WTC11 (cell line): ENCODE measurements at places on chromosomes 6 and 20. TPM values are rescaled to one million over a fixed set of nuclear protein-coding genes. Genes with fewer than 3 reads are reported as not detected.

Gene ATXN1
- 7.5 to 8.8 TPM (median 8.1 TPM) in 3 replicates for total RNA-seq

Gene SNAP25
- 0.41 to 0.72 TPM (median 0.57 TPM) in 3 replicates for total RNA-seq

Gene CGA
- not detected in 3 replicates for total RNA-seq

Gene FGD2
- 0.31 to 0.78 TPM (median 0.44 TPM) in 3 replicates for total RNA-seq

Gene IBTK
- 20.4 to 24.1 TPM (median 21.0 TPM) in 3 replicates for total RNA-seq

Gene ABT1
- total RNA-seq, result 21.0 to 22.1 TPM (median 21.6 TPM) in 3 replicates

Gene AP5S1
- 2.8 to 4.1 TPM (median 3.1 TPM) in 3 replicates for total RNA-seq

Gene CST2
- not detected in 3 replicates for total RNA-seq

Gene SYTL3
- total RNA-seq, result 0.27 to 0.39 TPM (median 0.28 TPM) in 3 replicates

Gene PSORS1C2
- 0.55 to 0.85 TPM (median 0.78 TPM) in 3 replicates for total RNA-seq

GRCh38 chr20:53866794-53867740, 203.3 kb downstream of the BCAS1 start:
- DNase-seq, result no peak
- peak overlapping the region; percentile 41 for H3K4me3 ChIP-seq
- H3K27me3 ChIP-seq, result no peaks in the 10 kb centered on the region
- peaks cover 83% of the 10 kb centered on the region for H3K4me1 ChIP-seq

- no peak overlapping the region for H3K4me3 ChIP-seq
- H3K27ac ChIP-seq, result no peak overlapping the region
Observed at GRCh38 chr6:82419132-82419581, 55.5 kb downstream of the TPBG start.

- H3K36me3 ChIP-seq, result no peaks in the 10 kb centered on the region
- no peak for DNase-seq
- no peak overlapping the region for H3K4me3 ChIP-seq
- H3K27ac ChIP-seq, result no peak overlapping the region
- H3K27me3 ChIP-seq, result no peaks in the 10 kb centered on the region
- no peaks in the 10 kb centered on the region for H3K4me1 ChIP-seq
Observed at GRCh38 chr6:16776394-16777017, 15.2 kb upstream of the ATXN1 start.

DNA sequence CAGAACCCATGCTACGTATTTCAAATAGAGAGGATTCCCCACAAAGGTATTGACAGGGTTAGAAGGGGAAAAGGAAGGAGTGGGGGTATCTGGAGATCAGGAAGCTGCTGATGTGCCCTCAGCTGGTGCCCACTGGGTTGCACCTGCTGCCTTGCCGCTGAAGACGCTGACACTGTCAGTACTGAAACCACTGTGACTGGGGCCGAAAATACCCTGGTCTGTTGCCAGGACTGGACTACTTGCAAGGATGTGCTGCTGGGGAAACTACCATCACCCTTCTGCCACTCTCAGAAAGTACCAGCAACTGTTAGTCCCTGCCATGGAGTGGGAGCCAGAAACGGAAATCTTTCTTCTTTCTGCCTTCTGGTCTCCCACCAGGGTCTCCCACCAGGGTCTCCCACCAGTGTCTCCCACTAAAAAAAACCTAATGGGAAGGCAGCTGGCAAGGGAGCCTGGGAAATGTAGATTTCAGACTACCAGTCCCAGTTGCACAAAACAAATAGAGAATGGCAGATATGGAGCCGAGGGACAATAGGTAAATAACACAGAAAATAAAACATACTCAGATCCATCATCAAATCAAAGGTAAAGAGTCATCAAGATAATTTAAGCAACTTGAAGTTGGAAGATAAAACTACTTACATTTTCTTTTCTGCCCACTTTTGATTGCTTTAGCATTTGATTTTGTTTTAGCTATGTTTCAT, 204.8 kb downstream of the TPBG start:
- no peaks in the 10 kb centered on the region for H3K27me3 ChIP-seq
- no peak for DNase-seq
- no peaks in the 10 kb centered on the region for H3K36me3 ChIP-seq

DNA sequence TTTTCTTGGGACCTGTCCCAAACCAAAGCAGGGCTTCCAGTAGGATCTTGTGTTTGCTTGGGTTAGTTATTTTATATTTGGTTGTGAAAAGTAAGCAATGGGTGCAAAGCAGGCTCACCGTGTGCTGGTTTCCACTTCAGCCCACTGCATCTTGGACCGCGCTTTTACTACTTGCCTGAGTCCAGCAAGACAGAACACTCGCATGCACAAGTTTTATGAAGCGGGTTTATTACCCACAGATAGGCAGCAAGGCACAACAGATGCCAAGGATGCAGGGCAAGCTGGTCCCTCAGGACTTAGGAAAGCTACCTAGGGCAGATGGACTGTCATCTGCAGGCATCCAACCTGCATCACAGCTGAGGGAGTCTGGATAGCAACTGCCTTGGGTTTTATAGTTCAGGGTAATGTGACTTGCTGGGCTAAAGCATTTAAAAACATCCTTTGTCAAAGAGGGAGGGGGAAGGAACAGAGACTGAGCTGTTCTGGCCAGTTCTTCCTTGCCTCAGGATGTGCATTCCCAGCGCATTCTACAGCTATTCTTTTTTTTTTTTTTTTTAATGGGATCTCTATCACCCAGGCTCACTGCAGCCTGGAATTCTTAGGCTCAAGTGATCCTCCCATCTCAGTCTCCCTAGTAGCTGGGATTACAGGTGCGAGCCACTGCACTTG, 18.5 kb downstream of the CITED2 start:
- no peaks in the 10 kb centered on the region for H3K4me1 ChIP-seq
- H3K4me3 ChIP-seq, result no peak overlapping the region
- DNase-seq, result no peak
- H3K27me3 ChIP-seq, result no peaks in the 10 kb centered on the region
- no peak overlapping the region for H3K27ac ChIP-seq

DNA sequence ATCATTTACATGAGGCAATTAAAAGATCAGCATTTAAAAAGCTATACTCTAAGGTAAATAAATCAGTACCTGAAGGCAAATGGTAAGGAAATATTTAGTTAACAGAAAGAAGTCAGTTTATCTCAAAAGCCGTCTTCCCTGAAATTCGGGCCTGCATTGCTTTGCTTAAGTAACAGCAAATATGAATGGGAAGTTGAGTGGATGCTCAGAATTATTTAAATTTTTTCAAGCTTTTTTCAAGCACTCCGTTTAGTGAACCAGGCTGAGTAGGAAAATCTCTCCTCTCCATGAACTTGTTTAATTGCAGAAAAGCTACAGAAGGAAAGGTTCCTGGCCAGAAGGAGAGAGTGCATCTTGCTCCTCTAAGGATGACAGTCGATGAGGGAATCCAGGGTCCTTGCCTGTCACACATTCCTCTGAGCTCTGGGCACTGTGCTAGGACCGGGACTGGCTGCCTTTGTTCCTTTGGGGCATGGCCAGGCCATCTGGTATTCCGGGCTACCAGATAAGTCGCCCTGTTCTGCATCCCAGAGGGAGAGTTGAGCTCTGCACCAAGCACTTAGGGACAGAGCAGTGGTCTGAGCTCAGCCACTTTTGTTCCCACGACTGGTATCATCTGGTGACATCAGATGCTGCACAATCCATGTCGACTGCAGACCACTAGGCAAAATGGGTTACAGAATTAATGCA, 77.6 kb downstream of the RIN2 start:
- H3K27ac ChIP-seq, result no peak overlapping the region
- peaks cover 17% of the 10 kb centered on the region for H3K4me1 ChIP-seq
- H3K36me3 ChIP-seq, result no peaks in the 10 kb centered on the region
- DNase-seq, result peak; percentile 20
- H3K27me3 ChIP-seq, result no peaks in the 10 kb centered on the region
- H3K4me3 ChIP-seq, result no peak overlapping the region

- peak; percentile 30 for DNase-seq
- H3K27ac ChIP-seq, result no peak overlapping the region
- H3K4me1 ChIP-seq, result no peaks in the 10 kb centered on the region
Observed at GRCh38 chr6:104381907-104382306, 477.8 kb downstream of the HACE1 start.

DNA sequence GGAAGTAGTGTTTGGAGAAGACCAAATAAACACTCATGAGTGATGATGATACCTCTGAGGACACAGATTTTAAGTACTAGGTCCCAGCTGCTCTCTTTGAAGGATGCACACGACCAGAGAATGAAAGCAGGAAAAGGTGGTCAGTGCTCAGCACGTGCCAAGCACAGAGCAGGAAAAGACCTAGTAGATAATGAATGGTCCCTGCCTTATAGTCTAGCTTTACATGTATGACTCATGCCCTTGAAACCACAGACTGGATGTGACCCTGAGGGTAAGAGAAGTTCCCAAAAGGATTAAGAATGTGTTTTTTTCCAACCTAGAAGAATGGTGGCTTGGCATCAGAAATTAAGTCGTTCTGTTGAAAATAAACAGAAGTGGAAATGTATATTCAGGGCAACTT, 2.8 kb upstream of the MC3R start:
- H3K36me3 ChIP-seq, result peaks cover 63% of the 10 kb centered on the region
- DNase-seq, result no peak
- no peaks in the 10 kb centered on the region for H3K4me1 ChIP-seq
- peaks cover 25% of the 10 kb centered on the region for H3K27me3 ChIP-seq
- no peak overlapping the region for H3K27ac ChIP-seq

- peak overlapping the region; percentile 85 for H3K4me3 ChIP-seq
- no peaks in the 10 kb centered on the region; the same call in 1 of the 2 replicates for H3K27me3 ChIP-seq
- DNase-seq, result peak; percentile 36
- H3K36me3 ChIP-seq, result peaks cover 13% of the 10 kb centered on the region
- peak overlapping the region; percentile 33; the same call in 1 of the 2 replicates for H3K27ac ChIP-seq
Observed at GRCh38 chr6:33427585-33428223, 7.8 kb downstream of the SYNGAP1 start.

GRCh38 chr20:42678895-42679294, 510.8 kb downstream of the PTPRT start:
- no peak overlapping the region for H3K4me3 ChIP-seq
- H3K27me3 ChIP-seq, result no peaks in the 10 kb centered on the region
- H3K4me1 ChIP-seq, result peaks cover 19% of the 10 kb centered on the region
- H3K36me3 ChIP-seq, result peaks cover 4% of the 10 kb centered on the region; the same call in 1 of the 2 replicates

DNA sequence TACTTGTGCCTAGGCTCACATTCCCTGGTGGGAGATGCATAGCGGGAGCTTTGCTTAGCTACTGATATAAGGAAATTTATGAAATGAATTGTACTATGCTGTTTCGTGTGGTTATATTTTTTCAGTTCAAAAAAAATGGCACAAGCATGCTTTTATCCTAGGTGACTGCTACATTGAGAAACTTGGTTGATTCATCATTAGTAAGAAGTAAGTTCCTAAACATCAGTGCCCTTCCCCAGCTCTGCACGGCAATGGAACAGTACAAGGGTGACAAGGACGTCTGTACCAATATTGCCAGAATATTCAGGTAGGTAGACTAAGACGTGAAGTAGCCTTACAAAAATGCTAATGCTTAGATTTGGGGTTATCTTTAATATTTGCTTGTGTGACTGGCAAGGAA, 79.7 kb downstream of the ARMC2 start:
- H3K4me1 ChIP-seq, result peaks cover 35% of the 10 kb centered on the region
- no peak overlapping the region for H3K27ac ChIP-seq
- no peaks in the 10 kb centered on the region for H3K36me3 ChIP-seq
- H3K27me3 ChIP-seq, result peaks cover 3% of the 10 kb centered on the region; the same call in 1 of the 2 replicates
- H3K4me3 ChIP-seq, result no peak overlapping the region

- H3K4me1 ChIP-seq, result peaks cover 34% of the 10 kb centered on the region
- H3K27me3 ChIP-seq, result no peaks in the 10 kb centered on the region
- no peak for DNase-seq
- H3K4me3 ChIP-seq, result no peak overlapping the region
- H3K27ac ChIP-seq, result peak overlapping the region; percentile 38; the same call in 1 of the 2 replicates
- H3K36me3 ChIP-seq, result no peaks in the 10 kb centered on the region
Observed at GRCh38 chr20:50663095-50663821, 28.1 kb downstream of the RIPOR3 start.

DNA sequence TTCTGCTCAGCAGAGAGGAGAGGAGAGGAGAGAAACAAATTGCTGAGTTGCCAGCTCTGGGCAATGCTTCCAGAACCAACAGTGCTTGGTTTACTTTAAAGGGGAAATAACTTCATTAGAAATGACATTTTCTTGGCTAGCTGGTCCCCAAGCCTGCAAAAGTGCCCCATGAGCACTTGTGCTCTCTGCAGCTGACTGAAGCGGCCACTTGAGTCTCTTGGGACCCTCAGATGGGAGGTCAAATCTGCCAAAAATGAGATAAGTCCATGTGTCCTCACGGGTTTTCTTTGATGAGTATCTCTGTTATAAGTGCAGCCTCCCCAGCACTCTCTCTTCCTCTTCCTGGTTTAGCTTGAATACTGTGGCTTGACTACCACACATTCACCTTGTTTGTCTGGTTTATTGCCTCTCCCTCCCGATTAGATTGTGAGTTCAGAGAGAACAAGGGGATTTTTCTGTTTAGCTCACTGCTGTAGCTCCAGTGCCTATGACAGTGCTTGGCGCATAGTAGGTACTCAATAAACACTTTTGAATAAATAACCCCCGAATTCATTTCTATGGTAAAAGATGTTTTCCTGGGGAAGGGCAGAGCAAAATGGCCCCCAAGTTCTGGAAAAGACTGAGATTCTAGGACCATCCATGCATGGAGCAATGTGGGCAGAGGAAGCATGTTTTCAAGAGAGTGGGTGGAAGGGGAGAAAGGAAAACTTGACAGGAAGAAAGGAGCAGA, 7.0 kb upstream of the RIN2 start:
- H3K4me3 ChIP-seq, result no peak overlapping the region
- H3K27me3 ChIP-seq, result peaks cover 42% of the 10 kb centered on the region
- no peaks in the 10 kb centered on the region for H3K36me3 ChIP-seq
- no peak overlapping the region for H3K27ac ChIP-seq

DNA sequence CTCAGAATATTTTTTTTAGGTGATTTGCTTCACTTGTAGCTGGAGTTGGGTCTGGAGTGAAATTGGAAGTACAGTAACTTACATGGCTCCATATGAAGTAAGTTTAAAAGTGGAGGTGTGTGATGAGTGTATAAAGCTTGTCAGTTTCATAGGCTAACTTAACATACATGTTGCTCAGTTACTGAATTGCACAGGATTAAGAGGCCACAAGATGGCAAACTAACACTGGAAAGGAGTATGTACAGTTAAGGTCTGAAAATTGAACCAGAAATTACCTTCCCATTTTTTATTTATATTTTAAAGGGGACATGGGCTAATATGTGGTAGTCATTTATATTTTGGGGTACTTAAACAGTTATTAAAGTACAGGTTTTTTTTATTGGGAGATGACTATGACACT, 45.3 kb upstream of the SMIM8 start:
- DNase-seq, result no peak
- H3K4me3 ChIP-seq, result no peak overlapping the region
- no peaks in the 10 kb centered on the region for H3K36me3 ChIP-seq
- no peaks in the 10 kb centered on the region for H3K4me1 ChIP-seq
